ENCODE measurements at places on chromosomes 11 and 22.

- no peak for DNase-seq
Measured at GRCh38 chr11:117743121-117743815, 53.7 kb downstream of the DSCAML1 start.

DNA sequence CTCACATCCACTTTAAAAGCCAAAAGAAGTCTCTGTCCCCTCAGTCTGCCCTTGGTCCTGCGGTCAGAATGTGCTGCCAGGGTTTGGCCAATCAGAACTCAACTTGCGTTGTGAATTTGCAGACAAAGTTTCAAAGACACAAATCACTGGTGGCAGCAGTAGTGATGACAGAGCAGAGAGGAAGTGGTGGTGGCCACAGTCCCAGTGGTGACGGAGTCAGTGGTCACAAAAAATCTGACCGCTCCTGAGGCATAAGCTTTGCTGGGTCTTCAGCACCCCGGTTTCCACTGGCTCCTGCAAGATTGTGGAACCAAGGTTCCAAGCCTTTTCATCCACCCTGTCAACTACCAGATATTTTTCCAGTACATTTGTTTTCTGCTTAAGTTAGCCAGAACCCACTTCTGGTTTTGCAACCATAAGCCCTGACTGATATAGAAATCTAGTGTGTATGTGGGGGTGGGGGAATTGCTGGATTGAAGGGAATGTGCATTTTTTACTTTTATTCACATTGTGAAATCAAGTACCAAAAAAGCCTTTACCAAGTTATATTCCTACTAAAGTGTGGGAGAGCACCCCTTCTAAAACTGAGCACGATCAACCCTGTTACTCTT, 112.3 kb downstream of the TMPRSS5 start:
- DNase-seq, result no peak

GRCh38 chr11:18721561-18722292, 4.3 kb downstream of the IGSF22 start:
- peak; percentile 58 for DNase-seq

GRCh38 chr11:84901991-84902390, 725.2 kb downstream of the DLG2 start:
- no peak for DNase-seq

DNA sequence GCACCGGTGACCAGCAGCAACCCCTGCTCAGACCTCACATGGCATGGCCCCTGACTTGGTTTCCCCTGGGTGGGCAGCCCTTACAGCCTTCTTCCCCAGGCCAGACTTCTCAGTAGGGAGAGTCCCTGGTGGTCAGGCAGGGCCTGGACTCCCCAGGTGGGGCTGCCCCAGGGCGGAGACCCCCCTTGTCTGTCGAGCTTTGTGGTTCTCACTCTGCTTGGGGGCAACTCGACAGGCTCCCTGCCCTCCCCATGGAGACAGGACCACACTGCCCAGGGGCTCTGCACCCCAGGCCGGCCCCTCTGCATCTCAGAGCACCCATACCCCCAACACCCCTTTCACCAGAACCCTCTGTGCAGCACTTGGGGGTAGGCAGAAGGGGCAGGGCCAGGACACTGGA, 87.7 kb downstream of the MORC2 start:
- no peak for DNase-seq

- no peak for DNase-seq
Measured at GRCh38 chr22:29000641-29001040, 61.0 kb downstream of the C22orf31 start.

DNA sequence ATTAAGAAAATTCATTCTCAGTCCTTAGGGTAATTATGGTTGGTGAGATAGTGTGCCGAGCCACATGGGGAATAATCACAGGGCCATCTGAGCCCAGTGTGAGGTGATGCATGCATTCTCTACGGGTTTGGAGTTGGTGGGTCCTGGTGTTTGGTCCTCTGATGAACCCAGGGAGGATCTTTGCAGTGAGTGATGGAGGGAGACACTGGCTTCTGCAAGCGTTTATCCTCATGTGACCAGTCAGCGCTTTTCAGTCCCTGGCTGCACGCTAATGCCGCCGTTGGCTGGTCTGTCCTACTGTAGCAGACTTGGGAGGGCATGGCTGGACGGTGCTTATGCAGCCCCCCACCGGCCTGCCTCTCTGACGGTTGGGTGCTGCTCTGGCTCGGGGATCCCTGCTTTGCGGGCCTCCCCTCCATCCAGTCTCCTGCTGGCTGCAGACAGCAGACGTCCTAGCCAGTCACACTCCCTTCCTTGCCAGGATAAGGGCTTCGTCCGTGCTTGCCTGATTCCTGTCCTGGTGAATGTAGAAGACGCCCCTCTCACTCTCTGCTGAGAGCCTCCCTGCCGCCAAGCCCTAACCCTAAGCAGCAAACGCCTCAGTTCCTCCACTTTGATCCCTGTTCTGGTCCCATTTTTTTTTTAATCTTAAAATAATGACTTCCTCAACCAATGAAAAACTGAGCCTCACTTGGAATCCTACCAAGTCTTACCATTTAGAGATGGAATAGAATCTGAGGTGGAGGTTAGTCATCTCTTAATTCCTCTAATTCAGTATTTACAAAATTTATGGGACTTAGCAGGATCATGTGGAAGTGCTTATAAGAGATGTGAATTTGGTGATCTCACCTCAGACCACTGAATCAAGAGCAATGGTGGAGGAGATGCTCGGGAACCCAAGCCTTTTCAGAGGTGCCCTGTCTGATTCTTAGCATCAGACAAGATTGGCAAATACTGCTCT, 143.7 kb upstream of the SORL1-AS1 start:
- no peak for DNase-seq

GRCh38 chr22:19065929-19066328, 56.3 kb downstream of the DGCR2 start:
- DNase-seq, result no peak

GRCh38 chr11:35330931-35331330, 88.4 kb downstream of the SLC1A2 start:
- DNase-seq, result peak; percentile 39

DNA sequence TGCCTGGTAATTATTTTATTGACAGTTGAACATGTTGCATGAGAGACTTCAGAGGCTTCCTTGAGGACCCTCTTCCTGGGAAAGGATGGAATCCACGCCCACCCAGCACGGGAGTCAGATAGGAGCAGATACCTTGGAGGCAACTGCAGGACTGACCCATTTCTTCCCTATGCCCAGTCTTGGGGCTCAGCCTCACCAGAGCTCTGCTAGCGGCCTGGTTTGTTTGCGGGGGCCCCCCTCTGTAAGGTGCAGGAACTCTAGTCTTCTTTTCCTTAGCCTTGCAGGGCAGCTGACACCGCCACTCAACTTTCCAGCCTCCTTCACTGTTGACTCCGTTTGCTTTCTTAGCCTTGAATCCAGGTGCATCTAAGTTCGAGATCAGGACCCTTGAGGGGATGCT, 1032.8 kb downstream of the BRD1 start:
- DNase-seq, result no peak

DNA sequence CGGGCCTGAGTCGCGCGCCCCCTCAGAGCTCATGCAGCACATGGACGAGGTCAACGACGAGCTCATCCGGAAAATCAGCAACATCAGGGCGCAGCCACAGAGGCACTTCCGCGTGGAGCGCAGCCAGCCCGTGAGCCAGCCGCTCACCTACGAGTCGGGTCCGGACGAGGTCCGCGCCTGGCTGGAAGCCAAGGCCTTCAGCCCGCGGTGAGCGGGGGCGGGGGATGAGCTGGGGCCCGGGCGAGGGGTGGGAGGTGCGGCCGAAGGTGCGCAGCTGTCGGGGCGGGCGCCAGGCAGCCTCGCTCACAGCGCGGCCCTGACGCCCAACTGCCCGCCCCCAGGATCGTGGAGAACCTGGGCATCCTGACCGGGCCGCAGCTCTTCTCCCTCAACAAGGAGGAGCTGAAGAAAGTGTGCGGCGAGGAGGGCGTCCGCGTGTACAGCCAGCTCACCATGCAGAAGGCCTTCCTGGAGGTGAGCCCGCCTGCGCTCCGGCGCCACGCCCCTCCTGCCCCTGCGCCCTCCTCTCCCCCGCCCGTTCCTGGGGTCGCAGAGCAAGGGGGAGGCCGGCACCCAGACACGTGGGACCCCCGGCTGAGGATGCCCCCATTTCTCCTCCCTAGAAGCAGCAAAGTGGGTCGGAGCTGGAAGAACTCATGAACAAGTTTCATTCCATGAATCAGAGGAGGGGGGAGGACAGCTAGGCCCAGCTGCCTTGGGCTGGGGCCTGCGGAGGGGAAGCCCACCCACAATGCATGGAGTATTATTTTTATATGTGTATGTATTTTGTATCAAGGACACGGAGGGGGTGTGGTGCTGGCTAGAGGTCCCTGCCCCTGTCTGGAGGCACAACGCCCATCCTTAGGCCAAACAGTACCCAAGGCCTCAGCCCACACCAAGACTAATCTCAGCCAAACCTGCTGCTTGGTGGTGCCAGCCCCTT, 20.5 kb downstream of the EPS8L2 start:
- DNase-seq, result peak; percentile 60

DNA sequence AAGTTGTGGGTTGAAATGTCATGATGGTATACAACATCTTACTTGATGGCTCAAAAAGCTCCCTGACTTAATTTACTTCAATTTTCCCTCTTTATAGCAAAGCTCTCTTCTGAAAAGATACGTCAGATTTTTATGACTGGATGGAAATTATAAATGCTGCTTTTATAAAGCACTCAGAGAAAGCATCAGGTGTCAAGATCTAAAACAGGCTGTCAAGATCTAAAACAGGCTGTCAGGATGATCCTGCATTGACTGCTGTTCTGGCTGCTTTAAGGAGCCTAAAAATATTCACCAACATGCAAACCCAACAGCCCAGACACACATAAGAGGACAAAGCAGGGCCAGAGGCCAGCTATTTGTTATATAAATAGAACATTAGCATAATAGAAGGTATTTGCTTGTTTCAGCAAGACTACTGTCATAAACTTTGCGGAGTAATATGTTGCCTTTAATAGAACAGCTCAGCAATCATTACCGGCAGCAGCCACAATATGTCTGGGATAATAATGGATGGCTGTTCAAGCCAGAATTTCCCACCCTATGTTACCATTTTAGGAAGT, 77.3 kb upstream of the ANO5 start:
- DNase-seq, result no peak

GRCh38 chr11:2122222-2122906, 16.8 kb downstream of the IGF2 start:
- no peak for DNase-seq
